Left lobe of liver (tissue), 2 donors: ENCODE measurements at places on chromosomes 4 and X.
A peak's percentile ranks its signal among the peaks of the same experiment; 100 is the strongest.

GRCh38 chrX:24025741-24026403 is 1.1 kb downstream of the KLHL15 start:
- peak; percentile 55 for DNase-seq

DNA sequence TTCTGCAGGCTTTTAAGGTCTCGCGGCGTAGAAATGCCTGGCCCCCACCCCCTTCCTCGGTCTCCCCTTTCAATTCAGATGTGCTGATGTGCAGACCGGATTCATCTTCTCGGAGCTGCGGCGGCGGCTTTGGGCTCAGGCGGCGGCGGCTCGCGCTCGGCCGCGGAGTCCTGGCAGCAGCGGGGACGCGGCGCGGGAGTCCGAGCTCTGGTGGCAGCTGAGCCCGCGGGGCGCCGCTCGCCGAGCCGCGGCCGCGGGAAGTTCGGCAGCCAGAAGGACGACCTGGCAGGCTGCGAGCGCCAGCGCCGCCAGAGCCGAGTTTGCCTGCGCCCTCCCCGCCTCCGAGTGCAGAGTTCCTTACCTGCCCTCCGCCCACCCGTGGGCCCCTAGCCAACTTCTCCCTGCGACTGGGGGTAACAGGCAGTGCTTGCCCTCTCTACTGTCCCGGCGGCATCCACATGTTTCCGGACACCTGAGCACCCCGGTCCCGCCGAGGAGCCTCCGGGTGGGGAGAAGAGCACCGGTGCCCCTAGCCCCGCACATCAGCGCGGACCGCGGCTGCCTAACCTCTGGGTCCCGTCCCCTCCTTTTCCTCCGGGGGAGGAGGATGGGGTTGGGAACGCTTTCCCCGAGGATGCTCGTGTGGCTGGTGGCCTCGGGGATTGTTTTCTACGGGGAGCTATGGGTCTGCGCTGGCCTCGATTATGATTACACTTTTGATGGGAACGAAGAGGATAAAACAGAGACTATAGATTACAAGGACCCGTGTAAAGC is 448 bp downstream of the TLL1 start:
- DNase-seq, result peak; percentile 48

DNA sequence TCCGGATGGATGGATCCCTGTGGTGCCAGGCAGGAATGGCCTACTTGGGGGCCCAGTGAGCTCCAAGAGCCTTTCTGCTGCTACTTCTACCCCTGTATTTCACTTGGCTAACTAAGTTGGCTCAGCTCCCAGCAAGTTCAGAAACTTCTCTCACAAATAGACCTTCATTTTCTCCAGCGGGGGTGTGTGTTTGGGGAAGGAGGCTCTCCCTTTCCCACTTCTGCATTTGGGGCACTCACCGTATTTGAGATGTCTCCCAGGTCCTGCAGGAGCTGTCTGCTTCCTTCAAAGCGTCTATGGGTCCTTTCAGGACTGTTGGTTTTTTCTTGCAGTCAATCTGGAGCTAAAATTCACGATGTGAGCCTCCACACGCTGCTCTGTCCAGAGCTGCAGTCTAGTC is 197.7 kb downstream of the SPANXN3 start:
- no peak for DNase-seq

GRCh38 chr4:36282503-36283030 is 1.2 kb downstream of the DTHD1 start:
- DNase-seq, result no peak

DNA sequence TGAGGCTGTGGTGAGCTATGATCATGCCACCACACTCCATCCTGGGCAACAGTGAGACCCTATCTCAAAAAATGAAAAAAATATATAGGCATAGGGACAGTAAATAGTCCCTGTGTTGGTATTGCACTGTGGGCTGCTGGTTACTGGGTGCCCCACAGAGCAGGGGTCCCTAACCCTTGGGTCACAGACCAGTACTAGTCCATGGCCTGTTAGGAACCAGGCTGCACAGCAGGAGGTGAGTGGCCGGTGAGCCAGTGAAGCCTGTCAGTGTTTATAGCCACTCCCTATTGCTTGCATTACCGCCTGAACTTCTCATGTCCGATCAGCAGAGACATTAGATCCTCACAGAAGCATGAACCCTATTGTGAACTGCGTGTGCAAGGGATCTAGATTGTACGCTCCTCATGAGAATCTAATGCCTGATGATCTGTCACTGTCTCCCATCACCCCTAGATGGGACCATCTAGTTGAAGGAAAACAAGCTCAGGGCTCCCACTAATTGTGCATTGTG is 106.5 kb downstream of the TNIP2 start:
- peak; percentile 21 for DNase-seq

DNA sequence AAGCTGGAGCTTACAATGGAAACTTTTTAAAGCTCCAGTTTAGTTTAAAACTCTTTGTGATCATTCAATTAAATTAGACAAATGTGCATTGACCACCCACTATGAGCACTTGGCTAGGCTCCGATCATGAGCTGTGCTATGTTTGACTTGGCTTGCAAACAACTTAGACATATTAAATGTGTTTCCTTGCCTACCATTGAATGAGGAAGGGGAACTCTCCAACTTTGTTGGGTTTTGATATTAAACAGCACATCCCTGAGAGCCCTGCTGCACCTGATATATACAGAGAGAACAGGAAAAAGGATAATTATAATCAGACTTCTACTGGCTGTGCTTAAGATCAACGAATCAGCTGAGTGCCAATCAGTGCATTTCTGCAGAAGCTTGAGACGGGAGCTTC is 71.4 kb upstream of the ADGRL3 start:
- no peak for DNase-seq

- DNase-seq, result no peak
These were observed 28.5 kb upstream of the FRG1 start for GRCh38 chr4:189912170-189912569.

GRCh38 chr4:171117457-171117856 is 695.7 kb upstream of the GALNTL6 start:
- no peak for DNase-seq

GRCh38 chrX:104136241-104137019 is 20.4 kb downstream of the SLC25A53 start:
- DNase-seq, result peak; percentile 47

- no peak for DNase-seq
These were observed 72.9 kb downstream of the WDR19 start for GRCh38 chr4:39255266-39255665.

DNA sequence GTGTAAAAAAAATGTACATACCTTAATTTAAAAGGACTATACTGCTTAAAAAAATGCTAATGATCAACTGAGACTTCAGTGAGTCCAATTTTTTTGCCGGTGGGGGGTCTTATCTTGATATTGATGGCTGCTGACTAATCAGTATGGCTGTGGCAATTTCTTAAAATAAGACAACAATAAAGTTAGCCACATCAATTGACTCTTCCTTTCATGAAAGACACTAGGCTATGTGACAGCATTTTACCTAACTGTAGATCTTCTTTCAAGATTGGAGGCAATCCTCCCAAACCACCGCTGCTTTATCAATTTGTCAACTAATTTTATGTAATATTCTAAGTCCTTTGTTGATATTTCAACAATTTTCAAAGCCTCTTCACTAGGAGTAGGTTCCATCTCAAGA is 116.1 kb downstream of the FBXW7 start:
- no peak for DNase-seq

DNA sequence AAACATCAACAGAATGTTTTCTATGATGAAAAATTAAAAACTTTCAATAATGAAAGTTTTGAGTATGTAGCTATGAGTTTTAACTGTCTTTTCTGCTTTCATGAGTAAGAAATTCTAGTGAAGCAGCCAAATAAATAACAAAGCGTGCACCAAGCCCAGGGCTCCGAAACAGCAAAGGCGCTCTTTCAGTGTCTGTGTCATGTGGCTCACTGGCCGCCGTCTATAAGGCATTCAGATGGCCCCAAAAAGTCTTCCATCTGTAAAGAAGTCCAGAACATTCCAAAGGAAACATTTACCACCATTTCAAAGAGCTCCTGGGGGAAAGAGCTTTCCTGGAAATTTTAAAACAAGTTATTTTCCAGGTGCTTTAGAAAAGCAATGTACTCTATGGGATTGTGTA is 139.9 kb downstream of the AFAP1 start:
- DNase-seq, result no peak

DNA sequence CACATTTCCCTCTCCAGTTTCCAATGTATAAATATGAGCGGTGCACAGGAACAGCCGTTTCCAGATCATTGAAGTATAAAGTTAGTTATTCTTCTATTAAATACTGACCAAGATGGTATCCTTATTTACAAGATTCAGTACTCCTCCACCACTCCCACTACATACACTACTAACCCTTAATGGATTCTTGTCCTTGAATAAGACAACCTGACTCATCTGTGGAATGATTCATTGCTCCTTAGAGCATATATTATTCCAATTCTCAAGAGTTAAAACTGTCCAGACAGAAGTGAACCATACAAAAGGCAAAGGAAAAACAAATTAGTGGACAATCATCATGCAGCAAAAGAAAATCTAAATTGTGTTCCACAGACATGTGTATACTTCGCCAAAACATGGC is 373.3 kb downstream of the IDS start:
- DNase-seq, result no peak

DNA sequence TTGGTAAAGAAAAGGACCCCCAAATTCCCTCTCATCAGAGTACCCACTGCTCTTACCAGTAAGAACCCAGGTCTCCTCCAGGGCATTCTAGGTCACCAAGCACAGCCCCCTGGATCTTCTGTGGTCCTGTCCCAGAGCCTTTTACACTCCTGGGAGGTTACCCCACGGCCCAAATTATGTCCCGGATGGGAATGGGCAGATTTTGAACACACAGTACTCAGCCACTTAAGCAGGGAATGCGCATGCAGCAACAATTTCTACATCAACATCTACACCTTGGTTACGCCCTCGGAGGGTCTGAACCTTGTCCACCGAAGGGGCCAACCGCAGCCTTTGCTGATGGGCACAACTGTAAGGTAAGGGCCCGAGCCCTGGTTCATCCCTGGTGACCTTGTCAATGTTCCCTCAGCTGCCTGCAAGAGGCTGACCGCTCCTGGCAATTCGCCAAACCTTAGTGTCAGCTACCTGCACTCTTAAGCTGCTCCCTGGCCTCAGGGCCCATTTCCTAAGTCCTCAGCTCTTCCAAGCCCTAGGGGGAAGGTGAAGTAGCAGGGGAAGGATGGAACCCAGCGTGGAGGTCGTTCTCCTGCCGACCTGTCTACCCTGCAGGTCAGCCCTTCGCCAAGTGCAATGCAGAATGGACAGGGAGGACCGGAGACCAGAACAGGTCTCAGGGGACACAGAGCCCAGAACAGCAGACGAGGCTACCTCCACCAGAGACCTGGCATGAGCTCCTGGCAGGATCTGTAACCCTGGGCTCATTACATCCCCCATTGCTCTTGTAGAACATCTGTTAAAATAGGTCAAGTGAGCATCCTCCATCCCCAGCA is 5.9 kb downstream of the TIMP1 start:
- DNase-seq, result no peak

DNA sequence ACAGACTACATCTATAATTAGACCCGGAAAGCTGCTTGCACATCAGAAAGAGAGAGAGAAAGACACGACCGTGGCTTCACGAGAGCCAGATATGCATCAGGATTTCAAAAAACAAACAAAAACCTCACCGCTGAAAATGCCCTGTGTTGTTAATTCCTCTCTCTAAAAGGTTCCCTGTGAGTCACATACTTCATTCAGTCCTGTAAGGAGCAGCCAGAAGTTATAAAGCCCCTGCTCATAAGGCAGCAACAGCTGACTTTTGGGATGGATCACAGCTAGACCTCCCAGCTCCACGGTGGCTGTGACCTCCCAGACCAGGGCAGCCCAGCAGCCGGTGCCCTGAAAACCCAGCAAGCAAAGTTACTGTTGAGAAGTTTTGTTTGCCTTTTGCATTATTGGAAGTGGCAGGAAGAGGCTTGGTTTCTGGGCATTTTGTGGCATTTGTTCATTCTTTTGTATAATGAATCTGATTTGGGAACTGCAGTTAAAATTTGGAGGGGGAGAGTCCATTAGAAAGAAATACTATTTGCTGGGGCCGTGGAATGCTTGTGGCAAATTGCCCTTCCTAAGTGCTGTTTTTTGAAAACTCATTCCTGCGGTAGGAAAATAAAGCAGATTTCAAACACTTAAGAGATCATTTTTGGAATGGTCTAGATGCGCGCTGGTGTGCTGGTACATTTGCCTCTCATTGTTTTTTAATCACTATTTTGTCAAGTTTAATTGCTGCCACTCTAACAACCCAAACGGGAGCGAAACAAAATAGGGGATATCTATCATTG is 520.4 kb downstream of the BCOR start:
- no peak for DNase-seq

- DNase-seq, result no peak
These were observed 150.9 kb upstream of the ANK2 start for GRCh38 chr4:112898357-112899141.

DNA sequence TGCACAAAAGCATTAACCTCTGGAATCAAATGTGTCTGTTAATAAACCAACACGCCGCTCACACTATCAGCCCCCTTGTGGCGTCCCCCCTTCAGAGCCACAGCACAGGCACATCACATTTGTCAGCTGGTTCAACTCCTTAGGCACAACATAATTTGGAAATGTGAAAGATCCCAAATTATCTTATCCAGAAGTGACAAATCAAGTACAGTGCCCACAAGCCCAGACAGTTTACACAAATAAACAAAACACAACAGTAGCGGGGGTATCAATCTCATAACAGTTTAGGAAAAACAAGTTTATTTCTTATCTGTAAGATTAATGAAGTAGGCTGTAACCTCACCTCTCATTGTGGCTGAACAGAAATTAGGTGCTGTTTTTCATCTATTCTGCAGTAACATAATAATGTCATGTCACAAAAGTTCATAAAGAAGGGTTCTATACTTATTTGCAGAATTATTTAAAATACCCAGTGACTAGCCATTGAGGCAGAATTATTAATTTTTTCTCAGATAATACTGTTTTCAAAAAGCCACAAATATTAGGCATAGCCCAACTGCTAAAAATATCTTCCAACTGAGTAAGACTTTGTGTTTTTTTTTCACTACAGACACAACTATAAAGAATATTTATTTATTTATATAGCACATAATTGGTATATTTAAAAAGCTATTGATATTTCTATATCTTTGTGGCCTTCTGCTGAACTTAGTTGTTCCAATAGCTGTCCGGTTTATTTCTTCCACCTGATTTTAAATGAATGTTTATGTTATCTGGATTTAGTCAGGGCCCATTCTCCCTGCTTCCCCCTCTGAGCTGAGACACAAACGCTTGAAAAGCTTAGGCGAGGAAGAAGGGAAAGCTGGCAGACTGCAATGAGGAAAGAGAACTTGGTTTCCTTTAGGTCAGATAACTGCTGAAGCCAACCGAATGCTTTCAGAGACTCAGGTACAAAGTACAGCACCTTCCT is 214.7 kb downstream of the QDPR start:
- no peak for DNase-seq

GRCh38 chrX:13080128-13080795 is 35.8 kb upstream of the FAM9C start:
- no peak for DNase-seq

DNA sequence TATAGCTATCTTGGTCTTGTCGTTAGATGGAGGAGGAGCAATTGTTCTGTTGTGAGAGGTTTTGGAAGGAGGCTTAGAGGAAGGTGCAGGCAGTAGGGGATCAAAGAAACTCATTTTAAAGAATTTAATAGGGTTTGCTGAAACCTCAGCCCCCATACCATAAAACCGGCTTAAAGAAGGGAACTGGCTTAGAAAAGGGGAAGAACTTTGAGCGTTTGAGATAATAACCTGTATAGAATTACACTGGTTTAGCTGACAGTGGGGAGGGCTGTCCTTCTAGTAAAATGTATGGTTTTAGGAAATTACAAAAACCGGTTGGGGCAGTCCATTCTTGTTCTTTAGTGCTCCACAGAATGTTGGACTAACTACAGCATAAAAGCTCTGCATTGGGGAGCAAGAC is 128.1 kb downstream of the KDM6A start:
- DNase-seq, result no peak

GRCh38 chrX:133594156-133594555 is 178.9 kb upstream of the GPC4 start:
- no peak for DNase-seq

- DNase-seq, result peak; percentile 49
These were observed 10.1 kb downstream of the DLG3 start for GRCh38 chrX:70454441-70455365.
